ENCODE measurements at places on chromosomes 16 and 17. TPM values are rescaled to one million over a fixed set of nuclear protein-coding genes. Genes with fewer than 3 reads are reported as not detected.

MIS12 gene
- total RNA-seq, result 23.2 TPM

LAT gene
- total RNA-seq, result 1.2 TPM

CYB5D1 gene
- 10.2 TPM for total RNA-seq

KRTAP17-1 gene
- total RNA-seq, result not detected

PRSS53 gene
- 1.4 TPM for total RNA-seq

LITAF gene
- total RNA-seq, result 91.8 TPM

DNA sequence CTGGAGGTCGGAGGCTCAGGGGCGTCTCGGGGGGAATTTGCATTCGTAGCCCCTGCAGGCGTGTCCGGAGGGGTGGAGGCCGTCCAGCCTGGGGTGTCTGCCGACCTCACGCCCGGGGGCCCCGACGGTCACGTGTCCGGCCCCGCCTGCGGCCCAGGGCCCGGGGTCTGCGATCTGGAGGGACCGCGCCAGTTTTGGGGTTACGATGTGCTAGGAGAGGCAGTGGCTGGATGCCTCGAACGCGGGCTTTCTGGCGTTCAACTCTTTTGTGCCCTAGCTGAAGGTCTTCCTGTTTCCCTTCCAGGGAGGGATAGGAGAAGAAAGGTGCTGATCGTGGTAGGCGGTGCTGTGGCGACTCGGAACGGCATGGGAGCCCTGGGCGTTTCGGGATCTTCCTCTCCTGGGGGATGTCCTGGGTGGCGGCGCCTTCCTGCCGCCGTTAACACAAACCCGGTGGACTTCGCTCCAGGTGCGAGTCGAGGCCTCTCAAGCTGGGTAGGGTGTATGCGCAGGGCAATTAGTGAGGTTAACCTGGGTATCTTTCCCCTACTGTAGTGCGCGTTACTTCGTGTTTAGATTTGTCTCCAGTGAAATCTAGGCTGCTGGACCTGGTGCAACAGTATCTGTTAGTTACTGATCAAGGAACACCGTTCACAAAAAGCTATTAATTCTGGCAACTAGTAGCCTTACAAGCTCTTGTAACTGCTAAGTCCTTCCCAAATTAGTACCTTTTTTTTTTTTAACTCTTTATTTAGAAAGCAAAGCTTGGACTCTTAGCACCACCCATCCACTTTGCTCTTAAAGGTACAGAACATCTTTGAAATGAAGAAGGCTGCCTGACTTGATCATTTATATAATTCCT, 1.3 kb downstream of the AKAP1 start:
- DNase-seq, result no peak

GRCh38 chr17:31738067-31738466, 121.0 kb downstream of the COPRS start:
- DNase-seq, result no peak

DNA sequence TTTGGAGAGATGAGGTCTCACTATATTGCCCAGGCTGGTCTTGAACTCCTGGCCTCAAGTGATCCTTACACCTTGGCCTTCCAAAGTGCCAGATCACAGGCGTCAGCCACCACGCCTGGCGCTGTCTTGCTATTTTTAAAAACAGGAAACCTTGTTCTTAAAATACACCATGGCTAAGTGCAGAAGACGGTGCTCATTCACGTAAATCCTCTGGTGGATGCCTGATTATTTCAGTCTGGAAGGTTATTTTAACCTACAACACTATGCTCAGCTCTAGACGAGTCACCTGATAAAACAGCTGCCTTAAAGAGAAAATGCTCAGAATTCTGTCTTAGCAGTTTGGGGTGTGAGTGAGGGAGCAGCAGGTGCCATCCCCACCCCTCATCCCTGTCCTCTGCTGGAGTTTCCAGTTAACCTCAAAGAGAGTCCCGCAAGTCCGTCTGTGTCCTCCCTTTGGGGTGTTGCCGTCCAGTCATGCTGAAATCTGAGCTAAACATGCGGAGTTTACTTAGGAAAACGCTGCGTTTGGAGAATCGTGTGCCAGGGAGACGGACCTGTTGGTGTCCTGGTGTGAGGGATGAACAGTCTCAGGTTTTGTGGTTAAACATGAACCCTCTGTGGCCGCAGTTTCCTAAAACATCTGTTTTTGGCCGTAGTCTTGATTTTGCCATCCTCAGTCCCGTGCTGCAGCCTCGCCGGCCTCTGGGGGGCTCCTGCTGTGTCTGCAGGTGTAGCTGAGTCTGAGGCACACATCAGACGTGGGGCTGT, 17.1 kb downstream of the SPG7 start:
- DNase-seq, result no peak

GRCh38 chr17:59775786-59776350, 68.4 kb downstream of the VMP1 start:
- DNase-seq, result no peak

DNA sequence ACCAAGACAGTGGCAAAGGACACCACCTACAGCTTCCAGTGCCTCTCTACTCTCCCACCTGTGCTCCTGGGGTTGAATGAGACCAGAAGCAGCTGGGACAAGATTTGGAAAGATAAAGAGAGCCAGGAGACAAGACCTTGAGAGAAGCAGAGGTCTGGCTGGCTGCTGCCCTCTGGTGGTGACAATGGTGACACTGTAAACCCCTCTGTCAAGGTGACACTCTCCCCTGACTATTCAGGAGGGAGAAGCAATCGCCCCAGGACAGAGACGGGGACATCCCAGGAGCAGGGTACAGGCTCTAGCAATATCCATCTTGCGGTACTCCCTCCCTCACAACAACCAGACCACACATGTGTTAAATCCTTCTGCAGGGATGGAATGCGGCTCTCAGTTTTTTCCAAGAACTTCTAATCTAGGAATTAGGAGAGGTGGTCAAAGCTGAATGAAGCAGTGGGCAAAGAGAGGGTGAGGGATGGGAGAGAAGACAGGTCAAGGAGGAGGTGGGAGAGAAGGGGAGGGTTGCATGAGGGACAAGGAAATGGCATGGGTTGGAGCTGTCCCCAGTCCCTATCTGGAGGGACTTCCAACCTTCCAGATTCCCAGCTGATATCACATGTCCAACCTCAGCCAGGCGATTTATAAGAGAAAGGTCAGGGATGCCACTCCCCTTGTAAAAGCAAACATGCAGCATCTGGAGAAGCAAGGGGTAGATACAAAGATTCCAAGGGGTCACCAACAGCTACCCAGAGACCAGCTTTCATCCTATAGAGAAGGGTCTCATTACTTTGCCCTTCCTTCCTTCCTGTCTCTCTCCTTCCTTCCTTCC, 2.9 kb downstream of the PHOSPHO1 start:
- DNase-seq, result peak; percentile 46

- no peak for DNase-seq
Measured at GRCh38 chr17:78231991-78232858, 794 bp downstream of the TMEM235 start.

- DNase-seq, result no peak
Measured at GRCh38 chr17:50029185-50029584, 26.7 kb upstream of the ITGA3 start.

DNA sequence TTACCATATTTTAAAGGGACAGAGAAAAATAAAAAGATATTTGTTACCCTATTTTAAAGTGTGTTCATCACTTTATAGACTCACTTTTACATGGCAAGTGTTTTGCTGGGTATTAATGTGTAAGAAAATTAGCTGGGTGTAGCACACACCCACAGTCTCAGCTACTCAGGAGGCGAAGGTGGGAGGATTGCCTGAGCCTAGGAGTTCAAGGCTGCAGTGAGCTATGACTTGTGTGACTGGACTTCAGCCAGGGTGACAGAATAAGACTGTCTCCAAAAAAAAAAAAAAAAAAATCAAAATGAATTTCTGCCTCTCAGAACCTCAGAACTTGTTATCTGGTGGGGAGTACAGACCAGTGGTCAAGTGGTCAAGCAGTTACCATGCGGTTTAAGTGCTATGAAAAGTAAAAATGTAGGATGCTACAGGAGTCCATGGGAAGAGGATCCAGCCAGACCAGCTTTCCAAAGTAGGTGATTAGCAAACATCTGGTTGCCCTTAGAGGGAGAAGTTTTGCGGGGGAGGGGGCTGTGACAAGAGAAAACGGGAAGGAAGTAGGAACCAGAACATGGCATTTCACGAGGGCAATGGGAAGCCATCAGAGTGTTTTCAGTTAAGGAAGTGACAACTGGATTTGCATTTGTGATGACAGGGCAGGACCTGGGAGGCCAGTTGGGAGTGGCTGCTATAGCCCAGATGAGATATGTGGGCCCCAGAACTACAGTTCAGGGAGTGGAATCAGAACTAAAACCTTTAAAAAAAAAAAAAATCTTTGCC, 13.9 kb downstream of the CNEP1R1 start:
- no peak for DNase-seq

DNA sequence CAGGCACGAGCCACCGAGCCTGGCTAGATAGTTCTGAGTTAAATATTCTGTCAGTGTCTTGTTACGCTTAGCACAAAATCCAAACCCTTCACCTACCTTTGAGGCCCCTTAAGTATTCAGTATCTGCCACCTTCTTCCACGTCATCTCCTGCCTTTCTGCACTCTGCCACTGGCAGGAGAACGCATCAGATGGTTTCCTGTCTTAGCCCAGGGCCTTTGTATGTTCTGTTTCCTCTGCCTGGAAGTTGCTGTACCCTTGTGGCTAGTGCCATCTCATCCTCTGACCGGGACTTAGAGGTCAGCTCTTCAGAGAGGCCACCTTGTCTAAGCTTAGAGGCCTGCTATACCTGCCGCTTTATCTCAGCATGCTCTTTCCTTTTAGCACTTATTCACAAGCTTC, 67.5 kb upstream of the LGALS9 start:
- no peak for DNase-seq

DNA sequence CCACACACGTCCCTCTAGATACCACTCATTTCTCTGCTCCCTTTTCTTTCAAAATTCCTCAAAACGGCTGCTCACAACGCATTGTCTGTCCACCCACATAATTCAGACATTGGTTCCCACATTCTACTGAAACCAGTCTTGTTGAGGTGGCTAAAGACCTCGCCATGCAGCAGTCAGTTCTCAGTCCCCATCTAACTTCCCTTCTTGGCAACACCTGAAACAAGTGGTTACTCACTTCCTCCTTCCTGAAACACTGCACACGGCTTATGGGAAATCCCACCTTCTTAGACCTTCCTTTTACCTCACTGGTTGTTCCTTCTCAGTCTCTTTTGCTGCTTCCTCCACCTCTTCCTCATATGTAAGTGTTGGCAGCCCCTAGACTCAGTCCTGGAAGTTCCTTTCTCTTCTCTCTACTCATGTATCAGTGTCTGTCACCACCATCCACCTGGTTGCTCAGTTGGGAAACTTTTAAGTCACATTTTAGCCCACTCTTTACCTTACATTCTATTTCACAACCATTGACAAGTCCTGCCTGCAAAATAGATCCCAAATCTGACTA, 277.1 kb downstream of the CEP112 start:
- no peak for DNase-seq

GRCh38 chr17:41585301-41586056, 1.2 kb downstream of the KRT14 start:
- DNase-seq, result no peak

GRCh38 chr16:56625943-56626654, 518 bp downstream of the MT1E start:
- DNase-seq, result no peak

- DNase-seq, result no peak
Measured at GRCh38 chr17:57544834-57545463, 200.2 kb downstream of the CCDC182 start.

DNA sequence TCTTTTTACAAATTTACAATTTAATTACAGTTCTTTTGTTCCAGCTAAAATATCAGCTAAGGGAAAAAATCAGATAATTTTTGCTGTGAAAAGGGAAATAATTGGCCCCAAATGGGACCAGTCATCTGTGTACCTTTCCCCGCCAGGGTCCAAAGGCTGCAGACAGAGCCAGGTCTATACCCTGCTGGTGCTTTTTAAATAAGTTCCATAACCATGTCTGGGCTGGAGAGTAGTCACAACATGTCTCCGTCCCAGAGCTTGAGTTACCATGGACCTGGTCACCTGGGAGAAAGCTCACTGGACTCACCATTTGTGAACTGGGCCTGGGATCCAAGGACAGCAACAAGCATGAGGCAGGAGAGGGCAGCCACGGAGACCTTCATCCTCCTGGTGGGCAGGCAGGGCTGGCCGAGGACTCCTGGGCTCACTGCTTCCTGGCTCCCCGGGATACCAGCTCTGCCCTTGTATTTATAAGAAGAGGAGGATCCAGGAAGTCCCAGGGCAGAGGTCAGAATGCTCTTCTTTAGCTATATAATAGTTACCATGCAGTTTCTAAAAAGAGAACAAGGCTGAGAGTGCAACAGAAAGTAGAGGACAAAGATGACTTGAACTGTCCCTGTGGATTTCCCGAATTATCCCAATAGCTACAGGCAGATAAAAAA, at the start of gene CCL15:
TSS of gene CCL15 (minus strand) at position 444 of the 662 bp plus-strand sequence. CDS start at position 383, 61 bp downstream.
- DNase-seq, result no peak

DNA sequence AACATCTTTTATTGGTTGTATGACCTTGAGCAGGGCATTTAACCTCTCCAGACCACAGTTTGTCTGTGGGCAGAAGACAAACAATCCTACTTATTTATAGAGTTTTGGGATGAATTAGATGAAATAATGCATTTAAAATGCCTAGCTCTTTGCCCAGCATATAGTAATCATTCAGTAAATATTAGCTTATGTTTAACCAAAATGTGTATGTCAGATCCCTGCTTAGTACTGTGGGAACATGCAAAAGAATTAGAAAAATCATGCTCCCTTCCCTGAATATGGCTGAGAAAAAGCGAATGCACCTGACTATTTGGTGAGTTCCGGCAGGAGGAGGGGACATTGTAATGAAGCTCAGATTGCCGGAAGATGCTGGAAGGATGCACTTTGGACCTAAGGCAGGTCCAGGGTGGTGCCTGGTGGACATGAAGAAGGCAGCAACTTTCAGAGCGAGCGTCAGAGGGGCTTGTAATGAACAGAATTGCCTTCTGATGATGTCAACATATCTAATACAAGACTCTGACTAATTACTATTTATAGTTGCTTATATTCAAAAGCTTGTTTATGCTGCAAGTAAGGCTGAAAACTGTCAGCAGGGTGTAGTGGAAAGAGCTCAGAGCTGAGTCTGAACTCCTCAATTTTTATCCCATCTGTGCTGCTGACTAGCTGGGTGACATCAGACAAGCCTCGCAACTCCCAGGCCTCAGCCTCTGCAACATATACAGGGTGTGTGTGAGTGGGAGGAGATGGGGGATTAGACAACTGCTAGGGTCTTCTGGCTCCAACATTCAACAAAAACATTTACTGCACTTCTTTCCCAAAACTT, 221.2 kb downstream of the PRKCA start:
- DNase-seq, result no peak

GRCh38 chr16:19710991-19711545, 7.0 kb downstream of the KNOP1 start:
- no peak for DNase-seq

Data from foreskin keratinocyte (primary cell).